Stimulated activated CD4-positive, alpha-beta T cell treated with anti-CD3 and anti-CD28 coated beads, Interleukin-1b, Interleukin-23, amount 100 ng/mL, for 1 hour (primary cell): ENCODE measurements at places on chromosomes 4 and X.

DNA sequence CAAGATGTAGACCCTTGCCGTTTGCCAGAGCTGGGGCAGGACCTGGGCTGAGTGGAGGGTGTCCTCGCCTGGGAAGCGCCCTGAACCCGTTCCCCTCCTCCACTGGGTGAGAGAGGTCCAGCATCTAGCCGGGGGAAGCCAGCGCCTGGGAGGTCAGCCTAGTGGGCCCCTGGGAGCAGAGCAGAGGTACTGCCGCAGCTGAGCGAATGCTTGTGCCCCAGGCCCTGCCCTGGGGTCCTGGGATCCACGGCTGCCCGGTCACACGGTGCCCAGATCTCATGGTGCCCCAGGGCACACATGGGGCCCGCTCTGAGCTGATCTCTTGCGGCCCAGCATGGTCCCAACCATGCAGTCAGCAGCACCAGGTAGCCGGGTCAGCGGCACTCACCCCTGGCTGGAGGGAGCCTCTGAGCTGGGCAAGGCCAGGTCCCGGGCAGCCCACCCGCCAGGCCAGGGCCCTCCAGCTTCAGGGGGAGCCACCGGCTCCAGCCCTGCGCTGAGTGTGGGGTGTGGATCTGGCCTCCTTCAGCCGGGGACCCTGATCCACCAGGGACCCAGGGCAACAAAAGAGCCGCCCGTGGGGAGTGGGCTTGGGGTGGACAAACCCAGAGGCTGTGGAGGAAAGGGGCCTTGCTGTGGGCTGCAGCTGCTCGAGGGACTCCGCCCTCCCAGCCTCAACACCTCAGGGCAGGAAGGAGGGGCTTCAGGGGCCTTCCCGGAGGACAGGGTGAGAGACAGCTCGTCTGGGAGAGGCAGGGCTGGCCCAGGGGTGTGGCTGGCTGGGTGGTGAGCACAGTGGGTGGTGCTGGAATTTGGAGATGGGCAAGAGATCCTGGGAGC lies 4.1 kb upstream of the CPLX1 start:
- DNase-seq: no peak

DNA sequence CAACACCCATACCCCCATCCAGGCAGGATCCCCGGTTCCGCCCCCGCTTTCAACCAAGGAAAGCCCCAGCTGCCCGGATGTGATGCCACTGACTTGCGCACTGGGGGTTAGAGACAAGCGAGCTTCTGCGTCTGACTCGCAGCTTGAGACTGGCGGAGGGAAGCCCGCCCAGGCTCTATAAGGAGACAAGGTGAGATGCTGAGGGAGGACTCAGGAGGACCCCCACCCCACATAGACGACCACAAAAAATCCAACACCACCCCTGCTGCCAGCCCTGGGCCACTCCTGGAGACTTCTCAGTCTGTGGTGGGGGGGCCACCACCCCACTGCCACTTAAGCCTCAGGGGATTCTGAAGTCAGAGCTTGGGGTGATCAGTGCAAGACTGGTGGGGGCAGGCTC lies at the start of gene MAGEA4:
Gene MAGEA4 (plus strand): TSS at position 110 of the 400 bp plus-strand sequence. CDS start 10,776 bp downstream, outside the sequence.
- DNase-seq: no peak

DNA sequence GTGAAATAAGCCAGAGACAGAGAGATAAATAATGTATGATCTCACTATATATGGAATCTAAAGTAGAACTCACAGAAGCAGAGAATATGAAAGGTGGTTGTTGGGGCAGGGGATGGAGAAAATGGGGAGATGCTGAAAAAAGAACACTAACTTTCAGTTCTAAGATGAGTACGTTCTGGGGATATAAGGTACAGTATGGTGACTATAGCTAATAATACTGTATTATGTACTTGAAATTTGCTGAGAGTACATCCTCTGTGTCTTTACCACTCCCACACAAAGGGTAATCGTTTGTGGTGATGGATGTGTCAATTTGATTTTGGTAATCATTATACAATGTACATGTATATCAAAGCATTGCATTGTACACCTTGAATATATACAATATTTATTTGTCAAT lies 6.6 kb downstream of the FBXL5 start:
- no peak for DNase-seq

DNA sequence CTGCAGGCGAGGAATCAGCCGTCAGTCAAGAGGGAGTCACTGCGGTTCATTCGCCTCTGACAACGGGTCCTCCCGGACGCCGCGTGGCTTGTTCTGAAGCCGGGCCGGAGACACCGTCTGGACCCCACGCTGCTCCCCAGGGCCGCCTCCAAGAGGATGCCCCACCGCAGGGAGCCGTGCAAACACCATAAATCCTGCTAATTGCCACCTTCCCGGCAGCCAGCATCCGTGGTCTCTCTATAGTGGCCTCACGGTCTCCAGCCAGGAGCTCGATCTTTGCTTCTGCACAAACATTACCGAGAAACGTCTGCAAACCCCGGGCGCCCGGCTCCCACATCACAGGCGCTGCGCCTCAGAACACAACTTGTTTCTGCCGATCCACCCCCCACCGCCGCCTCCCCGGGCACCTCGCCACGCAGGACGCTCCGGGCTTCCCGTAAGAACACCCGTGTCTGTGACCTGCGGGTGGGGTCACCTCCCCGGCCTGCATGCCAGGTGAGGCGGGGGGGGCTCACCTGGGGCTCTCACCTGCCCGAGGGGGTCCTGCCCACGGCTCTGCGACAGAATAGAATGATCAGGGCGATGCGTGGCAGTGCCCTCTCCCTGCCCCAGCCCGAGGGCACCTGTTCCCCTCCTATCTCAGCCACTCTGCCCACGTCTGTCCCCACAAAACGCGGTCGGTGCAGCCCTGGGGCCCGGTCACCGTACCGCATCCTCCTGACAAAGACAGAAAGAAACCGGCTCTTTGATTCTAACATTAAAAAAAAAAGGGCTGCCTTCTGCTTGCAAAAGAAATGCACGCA lies 32.4 kb upstream of the PPP2R3B start:
- no peak for DNase-seq

- DNase-seq: no peak
Observed at GRCh38 chr4:168587411-168588125, 90.7 kb downstream of the PALLD start.
